ENCODE measurements at places on chromosomes 16 and 17.

DNA sequence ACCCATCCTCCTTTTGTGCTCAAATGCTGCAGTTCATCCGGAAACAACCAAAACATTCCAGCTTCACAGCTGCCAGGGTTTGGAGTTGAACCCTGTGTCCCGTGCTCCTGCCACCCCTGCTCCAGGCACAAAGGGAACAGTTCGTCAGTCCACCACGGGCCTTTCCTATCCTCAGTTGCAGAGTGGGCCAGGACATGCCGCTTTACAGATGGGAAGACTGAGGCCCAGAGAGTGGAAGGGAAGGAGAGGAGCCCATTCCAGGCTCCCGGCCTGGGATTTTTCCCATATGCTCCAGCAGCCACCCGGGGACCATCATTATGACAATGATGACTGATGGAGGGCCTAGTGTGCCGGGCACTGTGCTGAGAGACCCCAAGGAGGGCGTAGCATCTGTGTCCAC lies 27.6 kb downstream of the RAI1 start:
- DNase-seq, result no peak

DNA sequence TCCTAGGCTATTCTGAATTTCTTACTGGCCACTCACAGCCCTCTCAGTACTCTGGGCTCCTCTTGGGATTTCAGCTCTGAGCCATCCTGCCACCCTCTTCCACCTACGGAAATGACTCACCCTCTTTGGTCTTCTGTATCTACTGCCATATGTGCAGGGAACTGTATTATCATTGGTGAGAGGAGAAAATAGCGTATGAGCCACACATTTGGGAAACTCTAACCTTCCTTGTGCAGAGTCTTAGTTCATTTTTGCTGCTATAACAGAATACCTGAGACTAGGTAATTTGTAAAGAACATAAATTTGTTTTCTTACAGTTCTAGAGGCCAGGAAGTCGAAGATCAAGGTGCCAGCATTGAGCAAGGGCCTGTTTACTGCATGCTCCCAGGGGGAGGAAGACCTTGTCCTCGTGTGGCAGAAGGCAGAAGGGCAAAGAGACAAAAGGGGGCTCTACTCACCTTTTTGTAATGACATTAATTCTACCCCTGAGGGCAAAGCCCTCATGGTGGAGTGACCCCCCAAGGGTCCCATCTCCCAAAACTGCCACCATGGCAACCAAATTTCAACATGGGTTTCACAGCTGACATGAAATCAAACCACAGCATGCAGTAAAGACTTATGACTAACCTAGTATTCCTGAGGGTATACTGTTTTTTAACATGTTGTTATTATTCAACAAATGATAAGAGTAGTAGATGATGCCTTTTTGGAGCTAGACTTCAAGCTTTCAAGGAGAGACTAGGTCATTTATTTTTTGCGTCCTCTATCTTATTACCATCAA lies 191.8 kb downstream of the PRKCA start:
- DNase-seq, result no peak

- no peak for DNase-seq
Observed at GRCh38 chr16:14523632-14524031, 106.4 kb downstream of the PARN start.

DNA sequence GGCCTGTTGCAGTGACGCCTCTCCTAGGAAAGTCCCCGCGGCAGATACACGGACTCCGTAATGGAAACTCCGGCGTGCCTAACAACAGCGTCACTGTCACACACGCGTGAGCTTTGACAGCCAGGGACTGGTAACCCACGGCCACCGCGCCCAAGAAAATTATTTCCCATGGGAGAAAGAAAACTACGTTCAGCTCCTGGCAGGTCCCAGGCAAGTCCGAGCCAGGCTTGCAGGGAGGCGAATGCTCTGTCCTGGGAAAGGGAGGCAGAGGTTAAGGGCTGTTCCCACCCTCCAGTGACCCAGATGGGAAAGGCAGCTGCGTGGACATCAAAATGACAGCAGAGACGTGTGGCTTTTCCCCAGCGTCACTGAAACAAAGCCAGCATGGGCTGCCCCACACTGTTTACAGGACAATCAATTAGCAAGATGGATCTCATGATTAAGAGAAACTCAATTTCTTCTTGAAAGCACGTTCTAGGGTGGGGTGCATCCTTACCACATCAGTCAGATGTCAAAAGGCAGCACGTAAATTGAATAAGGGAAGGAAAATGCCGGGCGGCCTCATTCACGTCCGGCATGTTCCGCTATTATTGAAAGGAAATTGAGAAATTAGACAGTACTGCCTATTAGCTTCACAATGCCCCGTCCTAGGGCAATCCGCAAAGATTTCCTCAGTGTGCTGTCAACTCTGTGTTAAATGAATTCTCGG lies 82.5 kb downstream of the NXN start:
- no peak for DNase-seq

DNA sequence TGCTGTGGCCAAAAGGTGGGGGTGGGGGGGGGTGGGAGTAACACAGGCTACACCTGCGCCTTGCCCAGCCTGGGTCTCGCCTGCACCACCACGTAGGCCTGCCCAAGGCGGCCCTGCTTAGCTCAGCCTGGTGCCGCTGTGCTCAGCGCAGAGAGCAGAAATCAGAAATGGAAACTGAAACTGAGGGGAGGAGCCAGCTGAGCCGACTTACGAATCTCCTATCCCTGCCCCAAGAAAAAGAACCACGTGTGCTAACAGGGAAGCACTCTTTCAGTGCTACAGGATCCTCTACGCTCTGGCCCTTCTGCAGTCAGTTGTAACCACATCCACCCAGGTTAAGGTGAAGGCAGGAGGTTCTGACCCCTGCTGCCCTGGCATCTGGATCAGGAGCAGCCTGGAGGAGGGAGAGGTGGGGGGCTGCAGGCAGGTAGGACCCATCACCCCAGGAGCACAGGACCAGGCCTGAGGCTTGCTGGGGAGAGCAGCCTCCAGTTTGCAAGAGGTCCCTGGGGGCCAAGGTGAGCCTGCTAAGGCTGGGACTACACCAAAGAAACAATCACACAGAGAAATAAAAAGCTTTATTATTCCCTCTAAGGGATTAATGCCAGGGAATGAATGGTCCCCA lies at the start of gene DHX58:
DHX58 (minus strand) TSS at position 163 of the 625 bp plus-strand sequence. CDS start 822 bp downstream, outside the sequence.
- DNase-seq, result peak; percentile 88

- no peak for DNase-seq
Observed at GRCh38 chr16:86665319-86665675, 86.9 kb downstream of the FOXL1 start.

GRCh38 chr17:64736804-64737492 lies 74.8 kb upstream of the SMURF2 start:
- no peak for DNase-seq

GRCh38 chr16:49620158-49620868 lies 235.6 kb downstream of the ZNF423 start:
- no peak for DNase-seq

- no peak for DNase-seq
Observed at GRCh38 chr16:58422809-58423208, 30.5 kb downstream of the GINS3 start.

GRCh38 chr16:81310045-81310644 lies 4.6 kb upstream of the GAN start:
- DNase-seq, result no peak

- no peak for DNase-seq
Observed at GRCh38 chr17:17231621-17232302, 5.2 kb downstream of the FLCN start.

- DNase-seq, result peak; percentile 17
Observed at GRCh38 chr17:21510686-21511362, 134.7 kb downstream of the KCNJ12 start.

DNA sequence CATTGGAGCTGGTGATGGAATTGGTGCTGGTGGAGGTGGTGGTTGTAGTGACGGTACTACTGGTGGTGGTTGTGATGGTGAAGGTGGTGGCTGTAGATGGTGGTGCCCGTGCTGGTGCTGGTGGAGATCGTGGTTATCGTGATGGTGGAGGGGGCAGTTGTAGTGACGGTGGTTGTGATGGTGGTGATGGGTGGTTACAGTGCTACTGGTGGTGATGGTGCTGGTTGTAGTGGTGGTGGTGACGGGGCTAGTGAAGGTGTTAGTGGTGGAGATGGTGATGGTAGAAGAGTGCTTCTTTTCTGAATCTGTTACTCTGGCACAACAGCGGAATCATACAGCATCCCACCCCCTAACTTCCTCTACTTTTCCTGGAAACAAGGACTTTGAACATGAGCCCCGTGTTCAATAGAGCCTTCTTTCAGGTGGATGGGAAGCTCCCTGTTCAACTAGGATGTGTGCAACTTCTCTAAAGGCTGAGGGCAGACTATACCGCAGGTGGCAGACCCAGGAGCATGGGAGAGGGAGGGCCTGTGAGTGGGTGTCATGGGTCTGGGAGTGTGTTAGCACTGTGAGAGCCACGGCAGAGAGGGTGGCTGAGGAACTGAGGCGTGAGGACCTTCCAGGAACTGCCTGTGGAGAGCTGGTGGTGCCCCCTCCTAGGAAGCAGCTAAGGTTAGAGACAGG lies 8.2 kb downstream of the TBX21 start:
- DNase-seq, result no peak

GRCh38 chr17:52606098-52606497 lies 447.6 kb upstream of the CA10 start:
- peak; percentile 6 for DNase-seq

GRCh38 chr17:55699181-55699860 lies 23.3 kb downstream of the TMEM100 start:
- DNase-seq, result no peak

DNA sequence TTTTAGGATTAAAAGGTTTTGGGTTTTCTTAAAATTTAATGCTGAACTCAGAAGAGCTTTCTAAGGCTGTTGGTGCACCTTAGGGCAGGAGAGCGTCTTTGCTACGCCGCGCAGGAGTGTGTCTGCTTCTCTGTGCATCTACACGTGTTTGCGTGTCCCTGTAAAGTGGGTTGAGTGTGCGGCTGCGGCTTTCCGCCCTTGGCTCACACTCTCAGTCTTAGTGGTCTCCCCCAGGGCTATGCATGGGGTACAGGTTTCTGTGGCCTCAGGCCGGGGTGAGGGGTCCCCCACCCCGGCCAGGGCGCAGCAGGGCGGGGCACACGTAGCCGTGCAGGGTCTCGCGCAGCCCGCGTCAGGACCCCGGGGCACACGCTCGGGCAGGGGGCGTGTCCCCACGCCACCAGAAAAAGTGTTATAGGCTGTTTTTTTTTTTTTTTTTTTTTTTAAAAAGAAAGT lies 727 bp upstream of the TENT4B start:
- DNase-seq, result no peak

- peak; percentile 46 for DNase-seq
Observed at GRCh38 chr16:3654249-3654991, at the start of gene DNASE1. TSS of gene DNASE1 (plus strand) at chr16:3654691. CDS start at chr16:3655374, 683 bp downstream.

- DNase-seq, result no peak
Observed at GRCh38 chr16:67384778-67385510, 8.4 kb downstream of the TPPP3 start.

GRCh38 chr16:87993901-87994300 lies 42.7 kb downstream of the BANP start:
- no peak for DNase-seq

DNA sequence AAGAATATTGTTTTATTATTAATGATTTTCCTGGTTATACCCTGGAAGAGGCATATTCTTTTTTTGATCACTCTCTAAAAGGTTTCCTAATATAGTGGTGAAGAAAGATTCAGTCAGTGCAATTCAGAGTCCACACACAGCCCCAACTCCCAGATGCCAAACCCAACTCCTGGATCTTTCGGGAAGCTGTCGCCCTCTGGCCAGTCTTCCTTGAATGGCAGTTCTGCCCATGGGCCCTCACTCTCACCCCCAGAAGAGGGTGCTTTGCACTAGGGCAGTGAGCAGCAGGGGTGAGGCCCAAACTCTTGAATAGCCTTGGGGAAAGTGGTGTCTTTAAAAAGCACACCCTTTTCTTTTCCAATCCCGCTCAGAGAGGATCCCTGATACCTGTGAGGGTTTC lies 11.0 kb downstream of the KRT32 start:
- no peak for DNase-seq

GRCh38 chr17:78689029-78689428 lies 93.0 kb downstream of the CYTH1 start:
- DNase-seq, result no peak

GRCh38 chr16:49972961-49973360 lies 52.1 kb upstream of the CNEP1R1 start:
- DNase-seq, result no peak

DNA sequence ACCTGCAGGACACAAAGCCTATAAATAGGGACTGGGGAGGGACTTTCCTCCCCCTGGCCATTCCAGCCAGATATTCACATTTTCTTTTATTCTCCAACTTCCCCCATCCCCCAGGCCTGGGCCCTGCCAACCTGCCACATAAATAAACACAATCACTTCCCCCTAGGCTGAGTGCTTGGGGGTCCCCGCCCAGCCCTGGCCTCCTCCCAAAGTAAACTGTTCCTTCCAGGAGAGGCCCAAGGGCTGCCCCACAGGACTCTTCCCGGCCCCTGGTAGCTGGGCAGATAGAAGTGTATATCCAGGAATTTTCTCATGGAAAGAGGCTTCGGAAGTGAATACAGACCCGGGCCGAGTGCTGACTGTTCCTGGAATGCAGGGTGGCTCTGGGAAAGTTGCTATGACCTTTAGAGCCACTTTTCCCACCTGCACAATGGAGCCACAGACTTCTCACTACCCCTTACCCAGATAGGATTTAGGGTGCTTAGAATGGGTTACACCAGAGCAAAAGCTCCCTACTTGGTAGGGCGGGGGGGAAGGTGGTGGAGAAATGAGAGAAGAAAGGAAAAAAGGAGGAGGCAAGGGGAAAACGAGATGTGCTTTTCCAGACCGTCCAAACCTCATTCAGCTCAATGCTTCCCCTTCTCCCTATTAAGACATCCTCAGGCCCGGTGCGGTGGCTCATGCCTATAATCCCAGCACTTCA lies 8.5 kb downstream of the CSF3 start:
- no peak for DNase-seq

GRCh38 chr16:26281381-26282110 lies 589.8 kb downstream of the HS3ST4 start:
- no peak for DNase-seq

DNA sequence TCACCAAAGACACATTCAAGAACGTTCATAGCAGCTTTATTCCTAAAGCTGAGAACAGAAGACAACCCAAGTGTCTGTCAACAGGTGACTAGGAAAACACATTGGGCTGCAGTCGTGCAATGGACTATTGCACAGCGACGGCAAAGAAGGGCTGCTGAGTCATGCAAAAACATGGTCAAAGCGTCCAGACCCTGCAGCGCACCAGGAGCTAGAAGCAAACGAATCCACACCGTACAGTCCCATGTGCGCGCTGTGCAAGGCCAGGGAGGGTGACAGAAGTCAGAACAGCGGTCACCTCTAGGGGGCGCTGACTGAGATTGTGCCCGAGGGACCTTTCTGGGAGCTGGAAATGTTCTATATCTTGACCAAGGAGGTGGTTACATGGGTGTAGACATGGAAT lies 266.4 kb downstream of the MAF start:
- no peak for DNase-seq

GRCh38 chr16:117379-118365 lies 20.8 kb downstream of the NPRL3 start:
- DNase-seq, result no peak

DNA sequence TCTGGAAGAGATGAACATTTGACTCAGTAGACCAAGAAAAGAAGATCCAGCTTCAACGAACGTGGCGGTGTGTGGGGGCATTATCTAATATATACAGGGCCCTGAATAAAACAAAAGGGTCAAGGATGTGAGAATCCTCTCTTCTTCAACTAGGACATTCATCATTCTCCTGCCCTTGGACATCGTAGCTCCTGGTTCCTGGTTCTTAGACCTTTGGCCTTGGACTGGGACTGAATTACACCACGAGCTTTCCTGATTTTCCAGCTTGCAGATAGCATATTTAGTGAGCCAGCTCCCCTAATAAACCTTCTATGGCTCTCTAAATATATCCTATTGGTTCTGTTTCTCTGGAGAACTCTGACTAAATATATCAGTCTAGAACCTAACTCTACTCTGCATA lies 29.5 kb upstream of the HELZ start:
- no peak for DNase-seq

- DNase-seq, result no peak
Observed at GRCh38 chr17:73003487-73003886, 89.0 kb downstream of the SLC39A11 start.
